T-helper 17 cell (primary cell): ENCODE measurements at places on chromosomes 4 and X. TPM values are rescaled to one million over a fixed set of nuclear protein-coding genes. Genes with fewer than 3 reads are reported as not detected.

- no peak for DNase-seq
Measured at GRCh38 chrX:12488771-12489170, 302.4 kb upstream of the PRPS2 start.

GRCh38 chrX:77622233-77622632 is 163.8 kb downstream of the ATRX start:
- no peak for DNase-seq

- DNase-seq: no peak
Measured at GRCh38 chrX:151713849-151714248, 2.0 kb upstream of the FATE1 start.

- no peak for DNase-seq
Measured at GRCh38 chr4:168063031-168063430, 29.3 kb upstream of the ANXA10 start.

DNA sequence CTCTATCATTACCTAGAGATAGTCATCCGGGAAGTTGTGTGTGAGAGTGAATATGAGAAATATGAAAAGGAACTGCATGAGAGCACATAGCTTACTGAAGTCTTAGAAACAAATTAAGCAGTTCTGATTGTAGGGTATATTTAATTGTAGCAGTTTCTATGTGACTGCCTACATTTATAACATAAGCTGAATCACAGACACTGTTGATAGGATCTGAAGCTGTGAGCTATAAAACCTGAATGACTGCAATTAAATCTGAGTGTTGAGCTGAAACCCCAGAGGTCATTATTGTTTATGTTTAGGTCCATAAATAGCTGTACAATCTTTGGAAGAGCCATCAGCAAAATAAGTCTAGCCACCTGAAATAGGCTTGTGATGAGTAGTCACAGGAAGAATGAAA is 210.1 kb upstream of the CXCL13 start:
- DNase-seq: no peak

DNA sequence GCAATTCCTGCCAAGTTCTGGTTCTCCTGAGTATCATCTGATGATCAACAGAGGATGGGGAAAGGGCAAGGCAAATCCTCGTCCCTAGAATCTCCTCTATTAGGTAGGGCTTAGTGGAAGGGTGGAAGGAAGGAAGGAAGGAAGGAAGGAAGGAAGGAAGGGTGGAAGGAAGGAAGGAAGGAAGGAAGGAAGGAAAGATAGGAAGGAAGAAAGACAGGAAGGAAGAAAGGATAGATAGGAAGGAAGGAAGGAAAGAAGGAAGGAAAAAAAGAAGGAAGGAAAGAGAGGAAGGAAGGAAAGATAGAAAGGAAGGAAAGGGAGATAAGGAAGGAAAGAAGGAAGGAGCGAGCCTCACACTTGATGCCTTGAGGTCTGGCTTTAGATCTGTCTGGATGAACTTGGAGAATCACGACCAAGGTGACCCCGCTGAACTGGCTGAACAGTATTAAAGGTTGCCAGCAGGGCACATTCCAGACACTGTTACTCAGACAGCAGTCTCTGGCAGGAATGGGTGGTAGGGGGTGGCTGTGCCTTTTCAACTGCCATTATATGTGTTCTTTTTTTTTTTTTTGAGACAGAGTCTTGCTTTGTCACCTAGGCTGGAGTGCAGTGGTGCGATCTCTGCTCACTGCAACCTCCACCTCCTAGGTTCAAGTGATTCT is 57.1 kb downstream of the MAP7D2 start:
- DNase-seq: no peak

GRCh38 chr4:148481636-148482035 is 39.4 kb upstream of the NR3C2 start:
- DNase-seq: no peak

- no peak for DNase-seq
Measured at GRCh38 chrX:153933748-153934147, 1.1 kb downstream of the NAA10 start.

- DNase-seq: no peak
Measured at GRCh38 chrX:72308566-72309296, 3.0 kb upstream of the CITED1 start.

GRCh38 chr4:68461790-68462189 is 14.5 kb downstream of the TMPRSS11E start:
- DNase-seq: no peak

- no peak for DNase-seq
Measured at GRCh38 chr4:147513091-147513490, 32.2 kb downstream of the EDNRA start.

DNA sequence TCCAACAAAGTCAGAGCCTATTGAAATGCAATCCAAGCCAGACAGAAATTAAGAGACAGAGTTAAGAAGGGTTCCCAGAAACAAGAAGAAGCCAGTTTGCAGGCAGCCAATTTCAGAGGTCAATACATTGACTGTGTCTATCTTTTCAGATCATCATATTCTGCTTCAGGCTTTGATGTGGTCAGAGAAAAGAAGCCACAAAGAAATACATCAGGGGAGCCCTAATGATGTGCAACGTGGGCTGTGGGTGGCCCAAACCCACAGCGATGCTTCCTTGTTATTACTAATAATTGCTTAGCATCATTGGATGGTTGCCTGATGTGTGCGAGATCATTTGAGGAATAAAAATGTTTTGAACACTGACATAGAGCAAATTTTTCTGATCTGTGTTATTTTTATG is 99.0 kb upstream of the DUSP21 start:
- no peak for DNase-seq

GRCh38 chrX:127030016-127030748 is 210.7 kb downstream of the PRR32 start:
- no peak for DNase-seq

- DNase-seq: no peak
Measured at GRCh38 chrX:150873616-150874015, 24.9 kb downstream of the CD99L2 start.

- no peak for DNase-seq
Measured at GRCh38 chr4:122705547-122706117, 26.9 kb upstream of the BBS12 start.

- no peak for DNase-seq
Measured at GRCh38 chr4:7193030-7193958, 956 bp downstream of the SORCS2 start.

DNA sequence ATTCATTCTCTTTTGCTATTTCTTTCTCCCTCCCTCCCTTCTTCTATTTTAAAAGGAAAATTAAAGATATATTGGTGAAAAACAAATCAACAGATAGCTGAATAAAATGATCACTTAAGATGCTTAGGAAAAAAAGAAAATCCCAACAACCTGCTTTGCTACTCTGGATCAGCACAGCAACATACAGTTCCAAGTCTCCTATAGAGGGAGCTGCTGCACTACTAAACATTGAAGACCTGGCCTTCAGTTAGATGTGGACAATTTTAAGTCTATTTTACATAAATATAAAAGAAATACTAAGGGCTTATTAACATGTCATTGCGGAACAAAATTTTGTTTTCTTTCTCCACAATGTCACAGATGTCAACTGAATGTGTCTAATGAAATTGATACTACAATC is 226.4 kb downstream of the MAGEB5 start:
- no peak for DNase-seq

DNA sequence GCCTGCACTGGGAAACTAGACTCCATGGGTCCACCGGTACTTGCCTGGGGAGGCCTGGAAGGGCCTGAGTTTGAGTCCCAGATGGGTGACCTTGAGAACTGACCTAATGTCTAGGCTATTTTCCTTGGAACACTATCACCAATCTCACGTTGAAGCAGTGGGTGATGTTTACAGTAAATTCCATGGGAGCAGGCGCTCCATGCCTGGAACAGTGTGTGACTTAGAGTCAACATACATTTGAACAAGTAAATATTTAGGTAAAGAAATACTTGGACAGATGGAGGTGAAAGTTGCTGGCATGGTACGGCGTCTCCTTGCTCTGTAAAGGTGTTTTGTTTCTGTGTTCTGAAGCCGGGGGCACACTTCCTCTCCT is 47.5 kb downstream of the TBC1D14 start:
- DNase-seq: no peak

CLIC2 gene
- total RNA-seq: 0.25 TPM

STPG2 gene
- total RNA-seq: 0.21 TPM

HAND2 gene
- total RNA-seq: not detected

HDX gene
- 2.8 TPM for total RNA-seq

INTS12 gene
- total RNA-seq: 16.7 TPM

PCDH18 gene
- 0.05 TPM for total RNA-seq
